CD8-positive, alpha-beta memory T cell (primary cell): ENCODE measurements at places on chromosomes 3 and 15. TPM values are rescaled to one million over a fixed set of nuclear protein-coding genes. Genes with fewer than 3 reads are reported as not detected.
A peak's percentile ranks its signal among the peaks of the same experiment; 100 is the strongest.

The VPS13C gene
- 42.9 TPM for total RNA-seq

The GRM7 gene
- total RNA-seq = not detected

The HSPBAP1 gene
- total RNA-seq = 10.6 TPM

The AHSG gene
- total RNA-seq = not detected

The APOD gene
- total RNA-seq = not detected

The CHRNB4 gene
- not detected for total RNA-seq

The CYP1A2 gene
- not detected for total RNA-seq

The OR5K2 gene
- total RNA-seq = not detected

The CDCP1 gene
- total RNA-seq = 0.96 TPM

The SLC35G2 gene
- 2.7 TPM for total RNA-seq

The CCNB2 gene
- total RNA-seq = 30.3 TPM

The IL5RA gene
- total RNA-seq = 0.70 TPM

GRCh38 chr3:62096521-62096920 is 276.8 kb downstream of the FEZF2 start:
- DNase-seq = no peak

GRCh38 chr3:78967061-78967460 is 800.7 kb downstream of the ROBO1 start:
- no peak for DNase-seq

DNA sequence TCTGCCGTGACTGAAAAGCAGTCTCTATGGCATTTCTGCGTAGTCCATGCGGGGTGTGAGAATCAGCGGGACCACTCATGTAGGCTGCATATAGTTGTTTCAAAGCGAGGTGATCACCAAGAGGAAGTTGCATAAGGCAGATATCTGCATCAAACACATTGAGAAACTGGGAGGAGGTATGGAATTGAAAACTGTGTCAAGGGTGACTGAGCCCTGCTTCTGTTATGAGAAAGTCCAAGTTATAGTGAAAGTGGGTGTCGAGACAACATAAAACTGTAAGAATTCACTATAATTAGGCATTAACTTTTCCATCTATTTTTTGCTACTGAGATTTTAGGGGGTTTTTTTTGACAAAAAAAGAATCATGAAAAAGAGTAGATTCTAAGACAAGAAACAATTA is 109.3 kb downstream of the ZIC1 start:
- no peak for DNase-seq

GRCh38 chr15:91311986-91312385 is 211.9 kb downstream of the SV2B start:
- DNase-seq = peak; percentile 7

DNA sequence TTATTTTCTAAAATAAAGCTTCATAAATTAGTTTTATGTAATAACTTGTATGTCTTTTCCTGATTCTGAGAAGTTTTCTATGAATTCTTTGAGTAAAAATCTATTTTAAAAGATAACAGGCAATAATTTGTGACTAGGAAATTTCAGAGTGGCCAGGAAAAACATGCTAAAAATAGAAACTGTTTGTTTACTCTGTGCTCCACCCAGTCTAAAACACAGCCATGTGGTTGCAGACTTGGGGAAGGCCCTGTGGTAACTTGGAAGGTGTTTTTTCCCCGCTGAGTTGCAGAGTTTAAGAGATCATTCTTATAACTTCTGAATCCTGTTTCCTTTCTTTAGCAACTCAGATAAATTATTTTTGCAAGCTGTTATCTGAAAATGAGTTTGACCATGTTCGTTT is 21.9 kb downstream of the PLCL2 start:
- no peak for DNase-seq

GRCh38 chr15:64949383-64950186 is 37.9 kb downstream of the ANKDD1A start:
- no peak for DNase-seq

DNA sequence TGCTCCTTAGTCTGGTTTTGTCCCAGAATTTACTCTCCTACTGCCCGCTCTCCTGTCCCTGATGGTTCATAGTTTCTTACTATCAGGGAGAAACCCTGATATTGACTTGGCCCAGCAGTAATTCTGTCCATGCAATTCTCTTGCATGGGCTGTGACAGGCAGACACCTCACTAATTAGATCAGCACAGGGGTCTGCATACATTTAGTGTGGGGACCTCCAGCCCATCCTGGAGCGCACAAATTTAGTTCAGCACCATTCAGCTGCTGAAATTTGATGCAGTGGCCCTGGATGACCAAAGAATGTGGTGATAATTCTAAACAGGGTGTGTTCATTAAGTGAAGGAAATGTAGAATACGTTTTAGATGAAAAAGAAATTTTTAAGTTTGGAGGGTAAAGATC is 555.5 kb upstream of the TBL1XR1 start:
- no peak for DNase-seq

DNA sequence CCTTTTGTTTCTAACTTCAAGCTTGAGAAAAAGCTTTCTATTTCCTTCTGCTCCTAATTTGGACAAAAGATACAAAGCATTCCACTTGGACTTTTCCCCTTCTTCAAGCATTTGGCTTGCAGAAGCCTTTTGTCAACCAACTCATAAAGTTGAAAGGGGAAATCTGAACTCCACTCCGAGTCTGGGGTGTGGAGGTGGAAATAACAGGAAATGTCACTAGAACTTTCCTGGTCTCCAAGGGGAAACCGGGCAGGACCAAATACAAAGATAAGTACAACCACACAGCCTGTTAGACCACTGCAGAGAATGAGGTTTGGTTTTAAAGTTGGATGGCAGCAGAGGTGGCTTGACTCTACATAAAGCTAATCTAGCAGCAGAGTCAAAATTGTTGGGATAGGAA is 4.2 kb upstream of the C3orf80 start:
- DNase-seq = no peak

DNA sequence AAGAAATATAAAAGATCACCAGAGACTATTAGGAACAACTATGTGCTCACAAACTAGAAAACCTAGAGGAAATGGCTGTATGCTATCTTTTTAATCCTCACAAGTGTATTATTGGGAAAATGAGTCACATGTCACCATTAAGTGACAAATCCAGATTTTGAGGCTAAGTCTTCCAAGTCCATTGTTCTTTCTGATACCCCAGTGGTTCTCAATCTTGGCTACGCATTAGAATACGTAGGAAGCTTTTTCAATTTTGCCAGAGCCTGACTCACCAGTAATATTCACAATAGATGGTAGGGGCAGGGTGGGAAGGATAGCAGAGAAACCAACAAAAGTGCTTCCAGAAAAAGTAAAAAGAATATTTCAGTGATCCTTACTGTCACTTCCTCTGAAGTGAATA is 117.0 kb downstream of the FILIP1L start:
- no peak for DNase-seq

- DNase-seq = no peak
Measured at GRCh38 chr15:48914717-48915116, 36.8 kb downstream of the EID1 start.

GRCh38 chr3:36597422-36597821 is 166.9 kb downstream of the DCLK3 start:
- DNase-seq = no peak

DNA sequence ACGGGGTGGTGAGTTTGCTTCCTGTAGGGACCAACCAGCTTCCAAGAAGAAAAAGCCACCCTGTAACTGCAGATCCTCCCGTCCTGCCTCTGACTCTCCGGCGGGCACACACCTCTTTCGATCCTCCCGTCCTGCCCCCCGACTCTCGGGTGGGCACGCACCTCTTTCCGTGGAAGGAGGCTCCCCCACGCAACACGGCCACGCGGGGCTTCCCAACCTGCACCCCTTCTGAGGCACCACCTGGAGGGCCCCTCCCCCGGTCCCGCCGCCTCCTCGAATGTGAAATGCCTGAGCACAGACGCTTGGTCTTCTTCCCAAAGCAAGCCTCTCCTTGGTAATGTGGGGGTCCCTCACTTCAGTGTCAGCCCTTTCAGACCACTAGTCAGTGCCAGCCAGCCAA is 7.3 kb downstream of the ADAMTS17 start:
- no peak for DNase-seq

DNA sequence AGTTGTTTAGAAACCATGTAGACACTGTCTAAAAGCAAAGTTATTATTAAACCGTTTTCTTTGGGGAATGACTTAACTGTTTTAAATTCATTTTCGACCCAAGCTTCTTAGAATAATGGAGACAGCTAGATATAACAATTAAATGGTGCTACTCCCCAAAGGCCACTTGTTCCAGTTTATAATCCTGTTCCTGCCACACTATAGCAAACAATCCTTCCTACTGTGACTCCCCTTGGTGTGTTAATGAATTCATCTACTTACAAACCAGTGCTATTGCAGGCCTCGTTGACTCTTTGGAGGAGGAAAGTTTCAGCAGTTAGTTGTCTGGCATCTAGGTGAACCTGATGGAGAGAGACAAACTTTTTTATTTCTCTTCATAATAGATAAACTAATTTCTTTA is 25.2 kb upstream of the CLSTN2 start:
- no peak for DNase-seq

GRCh38 chr3:152818027-152818426 is 16.9 kb upstream of the P2RY1 start:
- DNase-seq = no peak

DNA sequence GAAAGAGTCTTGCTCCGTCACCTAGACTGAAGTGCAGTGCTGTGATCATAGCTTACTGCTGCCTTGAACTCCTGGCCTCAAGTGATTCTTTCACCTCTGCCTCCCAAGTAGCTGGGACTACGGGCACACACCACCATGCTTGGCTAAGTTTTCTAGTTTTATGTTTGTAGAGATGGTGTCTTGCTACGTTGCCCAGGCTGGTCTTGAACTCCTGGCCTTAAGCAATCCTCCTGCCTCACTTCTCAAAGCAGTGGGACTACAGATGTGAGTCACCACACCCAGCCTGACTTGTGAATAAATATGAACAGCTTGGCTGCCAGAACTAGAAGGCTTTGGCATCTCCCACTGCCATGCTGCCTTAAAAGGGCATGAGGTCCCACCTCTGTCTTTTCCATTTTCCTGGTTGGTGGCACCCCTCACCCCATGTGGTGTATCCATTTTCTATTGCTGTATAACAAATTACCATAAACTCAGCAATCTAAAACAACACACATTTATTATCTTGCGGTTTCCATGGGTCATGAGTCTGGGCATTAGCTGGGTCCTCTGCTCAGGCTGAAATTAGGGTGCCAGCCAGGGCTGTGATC is 44.3 kb downstream of the PTPRG start:
- DNase-seq = no peak

- no peak for DNase-seq
Measured at GRCh38 chr3:65342084-65342683, 654.4 kb upstream of the ADAMTS9 start.

- DNase-seq = no peak
Measured at GRCh38 chr3:157840564-157840963, 265.7 kb downstream of the SHOX2 start.

GRCh38 chr3:12490547-12490946 is 6.3 kb downstream of the TSEN2 start:
- DNase-seq = no peak

DNA sequence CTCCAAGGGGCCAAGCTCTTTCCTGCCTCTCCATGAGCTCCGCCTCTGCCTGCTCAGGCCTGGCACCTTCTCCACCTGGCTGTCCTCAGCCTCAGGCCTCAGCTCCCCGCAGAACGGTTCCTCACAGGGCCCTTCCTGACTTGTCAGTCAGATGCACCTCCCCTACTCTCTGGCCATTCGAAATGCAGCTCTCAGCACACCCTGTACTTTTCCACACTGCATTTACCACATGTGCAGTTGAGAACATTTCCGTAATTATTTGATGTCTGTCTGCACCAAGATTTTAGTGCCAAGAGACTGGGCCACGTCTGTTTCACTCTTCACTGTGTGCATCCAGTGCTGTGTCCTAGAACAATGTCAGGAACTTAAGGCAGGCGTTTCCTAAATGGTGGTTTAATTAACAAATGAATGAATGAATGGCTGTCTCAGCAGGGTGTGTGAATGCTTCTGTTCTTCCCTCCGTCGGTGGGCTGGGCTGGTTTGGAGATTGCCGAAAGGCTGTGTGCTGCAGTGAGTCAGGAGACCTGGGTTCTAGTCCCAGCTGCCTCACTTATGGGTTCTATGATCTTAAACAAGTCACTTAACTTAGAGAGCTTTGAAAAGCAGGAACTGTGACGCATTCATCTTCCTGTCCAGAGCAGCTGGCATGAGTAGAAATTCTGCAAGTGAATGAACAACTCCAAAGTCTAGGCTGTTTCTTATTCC is 5.4 kb downstream of the MUC4 start:
- no peak for DNase-seq

DNA sequence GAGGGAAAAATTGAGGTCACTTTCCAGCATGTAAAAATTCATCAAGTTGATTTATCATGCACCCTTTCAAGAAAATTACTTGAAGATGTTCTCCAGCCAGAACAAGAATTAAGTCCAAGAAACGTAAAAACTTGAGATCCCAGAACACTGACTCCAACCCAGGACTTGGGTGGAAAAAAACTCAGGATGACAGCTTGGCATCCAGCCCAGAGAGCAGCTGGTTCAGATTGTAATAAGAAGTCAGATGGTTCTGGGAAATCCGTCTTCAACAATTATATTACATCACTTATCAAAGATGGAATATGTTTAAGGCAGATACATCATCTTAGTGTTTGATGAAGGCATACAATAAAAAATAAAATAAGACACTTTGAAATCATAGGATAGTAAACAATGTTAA is 23.0 kb upstream of the DNAJC13 start:
- DNase-seq = no peak

DNA sequence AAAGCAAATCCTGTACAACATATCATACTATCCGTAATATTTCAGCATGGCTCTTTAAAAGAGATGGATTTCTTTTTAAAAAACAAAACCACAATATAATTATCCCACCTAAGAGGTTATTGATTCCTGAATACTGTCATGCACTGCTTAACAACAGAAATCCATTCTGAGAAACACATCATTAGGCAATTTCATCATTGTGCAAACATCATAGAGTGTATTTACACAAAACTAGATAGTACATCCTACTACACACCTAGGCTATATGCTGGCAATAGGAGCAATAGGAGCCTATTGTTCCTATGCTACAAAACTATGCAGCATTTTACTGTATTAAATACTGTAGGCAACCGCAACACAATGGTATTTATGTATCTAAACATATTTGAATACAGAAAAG is 242.0 kb downstream of the NEK10 start:
- no peak for DNase-seq

DNA sequence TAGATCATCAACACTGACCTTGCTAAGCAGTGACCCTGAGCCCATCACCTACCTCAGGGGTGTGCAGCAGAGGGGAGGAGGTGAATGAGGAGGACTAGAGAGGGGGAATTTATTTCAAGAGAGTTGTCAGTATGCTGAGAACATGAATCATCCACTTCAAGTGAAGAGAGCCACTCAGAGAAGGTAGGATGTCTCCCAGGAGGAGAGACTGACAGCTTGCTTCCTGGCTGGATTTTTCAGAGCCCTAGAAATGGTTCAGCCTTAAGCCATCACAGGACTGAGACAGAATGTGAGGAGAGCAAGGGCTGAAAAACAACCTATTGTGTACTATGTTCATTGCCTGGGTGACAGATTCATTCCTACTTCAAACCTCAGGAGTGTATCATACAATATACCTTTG is 34.8 kb downstream of the CCNL1 start:
- no peak for DNase-seq

GRCh38 chr3:26087751-26088150 is 297.9 kb downstream of the OXSM start:
- no peak for DNase-seq
